ENCODE measurements at places on chromosomes 5 and 9. TPM values are rescaled to one million over a fixed set of nuclear protein-coding genes. Genes with fewer than 3 reads are reported as not detected.

Gene LEAP2
- total RNA-seq = 1.5 TPM

Gene ABO
- 0.14 TPM for total RNA-seq

Gene CAVIN4
- total RNA-seq = 0.38 TPM

Gene FGD3
- 35.7 TPM for total RNA-seq

Gene SPATA31C1
- total RNA-seq = not detected

Gene GNE
- total RNA-seq = 6.0 TPM

Gene NUP155
- total RNA-seq = 32.2 TPM

Gene ORM2
- 0.38 TPM for total RNA-seq

Gene CCDC180
- 1.6 TPM for total RNA-seq

Gene NDOR1
- 4.7 TPM for total RNA-seq

Gene NUTM2F
- total RNA-seq = not detected

Gene PSD2
- total RNA-seq = 0.90 TPM

Gene DBH
- total RNA-seq = 0.28 TPM

Gene LCN1
- total RNA-seq = 0.19 TPM

Gene PCDHAC2
- total RNA-seq = 0.38 TPM

Gene RNF183
- total RNA-seq = 0.24 TPM

Gene MARCHF11
- not detected for total RNA-seq

Gene FOXE1
- 0.24 TPM for total RNA-seq

Gene FGF1
- total RNA-seq = 0.99 TPM

Gene IFNK
- total RNA-seq = not detected

Gene FBXL7
- total RNA-seq = 0.90 TPM

Gene HDHD3
- total RNA-seq = 11.3 TPM

Gene IER5L
- 4.2 TPM for total RNA-seq

Gene ANKRD18A
- total RNA-seq = 2.8 TPM

Gene LHX6
- total RNA-seq = 0.47 TPM

Gene GLIPR2
- total RNA-seq = 19.8 TPM

Gene ADAMTS12
- 1.6 TPM for total RNA-seq

Gene PRDM12
- not detected for total RNA-seq

Gene PCDHGA8
- 0.19 TPM for total RNA-seq

Gene GABBR2
- 0.14 TPM for total RNA-seq

Gene GDNF
- 0.24 TPM for total RNA-seq

Gene PPIC
- 4.2 TPM for total RNA-seq

Gene ITK
- total RNA-seq = 87.7 TPM

Gene SERF1B
- 45.8 TPM for total RNA-seq

Gene SLC6A19
- total RNA-seq = 0.09 TPM

Gene SLC27A4
- 6.7 TPM for total RNA-seq

Gene TMEM252
- not detected for total RNA-seq

Gene C5orf52
- not detected for total RNA-seq

Gene HAND1
- 0.19 TPM for total RNA-seq

Gene CAST
- total RNA-seq = 31.4 TPM

Gene CKS2
- 245 TPM for total RNA-seq

Gene HSPB3
- total RNA-seq = 0.94 TPM

Gene C9orf153
- 0.19 TPM for total RNA-seq

Gene MAMDC4
- 1.3 TPM for total RNA-seq

Gene DMRT3
- 0.05 TPM for total RNA-seq

Gene DMRT2
- 19.0 TPM for total RNA-seq

Gene SLCO6A1
- 0.14 TPM for total RNA-seq

Gene STPG3
- total RNA-seq = 0.09 TPM

Gene AFF4
- 14.7 TPM for total RNA-seq

Gene PCDHGA3
- 0.19 TPM for total RNA-seq

Gene ZNF484
- total RNA-seq = 9.0 TPM

Gene LHX3
- total RNA-seq = 0.09 TPM

Gene SPINK1
- total RNA-seq = 1.5 TPM

Gene SH3TC2
- total RNA-seq = 0.24 TPM

Gene ARL14EPL
- total RNA-seq = not detected

Gene SLC44A1
- 13.8 TPM for total RNA-seq

Gene PHF24
- 0.28 TPM for total RNA-seq

Gene KCNMB1
- 0.57 TPM for total RNA-seq

Gene NMRK1
- total RNA-seq = 26.1 TPM
